ENCODE measurements at places on chromosomes 13 and 19.

GRCh38 chr13:30169442-30169841, 137.9 kb downstream of the KATNAL1 start:
- no peak for DNase-seq

DNA sequence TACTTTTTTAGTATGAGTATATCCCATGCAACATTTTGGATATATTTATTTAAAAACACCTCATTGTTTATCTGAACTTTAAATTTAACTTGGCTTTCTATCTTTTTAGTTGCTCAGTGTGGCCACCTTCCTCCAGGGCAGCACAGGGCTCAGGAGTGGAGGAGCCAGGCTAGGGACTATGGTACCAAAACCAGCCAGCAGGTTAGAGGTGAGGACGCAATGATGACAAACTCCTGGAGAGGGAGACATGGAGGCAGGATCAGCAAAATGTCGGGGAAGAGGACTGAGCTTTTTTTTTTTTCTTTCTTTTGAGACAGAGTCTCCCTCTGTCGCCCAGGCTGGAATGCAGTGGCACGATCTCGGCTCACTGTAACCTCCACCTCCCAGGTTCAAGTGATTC, 29.6 kb upstream of the CALM3 start:
- peak; percentile 71 for DNase-seq

- peak; percentile 91 for DNase-seq
Observed at GRCh38 chr19:12723641-12724426, at the start of gene TNPO2. TNPO2 (minus strand) TSS chr19:12723932; CDS start chr19:12720977, 2,955 bp downstream.

DNA sequence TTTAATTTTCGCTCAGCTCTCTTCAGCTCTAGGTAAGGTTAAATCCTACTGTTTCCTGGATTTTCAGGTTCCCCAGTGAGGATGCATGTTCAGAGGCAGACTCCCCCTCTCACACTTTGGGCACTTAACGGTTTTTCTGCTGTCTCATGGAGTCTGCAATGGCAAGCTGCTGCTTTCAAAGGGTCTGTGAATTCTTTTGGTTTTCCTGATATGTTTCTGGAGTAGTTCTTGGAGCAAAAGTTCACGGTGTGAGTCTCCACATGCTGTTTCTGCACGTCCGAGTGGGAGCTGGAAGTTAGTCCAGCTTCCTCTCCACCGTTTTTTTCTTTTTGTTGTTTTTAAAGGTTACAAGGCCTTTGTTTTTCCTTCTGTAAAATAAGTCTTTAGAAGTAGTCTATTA, 35.4 kb downstream of the DNAJC15 start:
- DNase-seq: no peak

DNA sequence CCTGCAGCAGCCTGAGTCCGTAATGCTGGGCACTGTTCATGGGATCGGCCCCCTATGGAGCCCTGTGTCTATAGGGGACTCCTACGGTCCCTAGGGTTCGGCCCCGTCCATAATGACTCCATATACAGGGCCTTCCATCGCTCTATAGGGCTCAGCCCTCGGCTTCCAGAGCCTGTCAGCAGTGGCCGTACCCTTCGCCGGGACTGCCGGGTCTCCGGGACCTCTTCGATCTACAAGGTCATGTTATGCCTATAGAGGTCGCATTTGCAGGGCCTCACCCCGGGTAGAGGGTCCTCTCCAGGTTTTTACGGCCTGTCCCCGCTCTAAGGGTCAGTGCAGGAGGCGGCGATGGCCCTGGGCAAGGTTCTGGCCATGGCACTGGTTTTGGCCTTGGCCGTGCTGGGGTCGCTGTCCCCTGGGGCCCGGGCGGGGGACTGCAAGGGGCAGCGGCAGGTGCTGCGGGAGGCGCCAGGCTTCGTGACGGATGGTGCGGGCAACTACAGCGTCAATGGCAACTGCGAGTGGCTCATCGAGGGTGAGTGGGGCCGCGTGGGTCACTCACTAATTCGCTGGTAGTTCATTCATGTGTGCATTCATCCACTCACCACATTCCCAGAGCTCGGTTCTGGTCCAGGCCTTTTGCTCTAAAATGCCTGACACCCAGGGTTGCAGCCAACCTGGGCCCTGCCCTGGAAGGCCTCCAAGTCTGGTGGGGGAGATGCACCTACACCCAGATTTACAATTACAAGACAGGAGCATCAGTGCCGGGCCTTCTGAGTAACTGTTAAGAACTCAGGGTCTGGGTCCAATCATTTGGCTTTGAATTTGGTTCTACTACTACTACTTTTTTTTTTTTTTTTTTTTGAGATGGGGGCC, 699 bp downstream of the MEGF8 start:
- DNase-seq: peak; percentile 43

- peak; percentile 33 for DNase-seq
Observed at GRCh38 chr13:75762076-75762937, 126.2 kb downstream of the LMO7 start.

GRCh38 chr13:50357586-50358118, 342.4 kb downstream of the KCNRG start:
- no peak for DNase-seq

DNA sequence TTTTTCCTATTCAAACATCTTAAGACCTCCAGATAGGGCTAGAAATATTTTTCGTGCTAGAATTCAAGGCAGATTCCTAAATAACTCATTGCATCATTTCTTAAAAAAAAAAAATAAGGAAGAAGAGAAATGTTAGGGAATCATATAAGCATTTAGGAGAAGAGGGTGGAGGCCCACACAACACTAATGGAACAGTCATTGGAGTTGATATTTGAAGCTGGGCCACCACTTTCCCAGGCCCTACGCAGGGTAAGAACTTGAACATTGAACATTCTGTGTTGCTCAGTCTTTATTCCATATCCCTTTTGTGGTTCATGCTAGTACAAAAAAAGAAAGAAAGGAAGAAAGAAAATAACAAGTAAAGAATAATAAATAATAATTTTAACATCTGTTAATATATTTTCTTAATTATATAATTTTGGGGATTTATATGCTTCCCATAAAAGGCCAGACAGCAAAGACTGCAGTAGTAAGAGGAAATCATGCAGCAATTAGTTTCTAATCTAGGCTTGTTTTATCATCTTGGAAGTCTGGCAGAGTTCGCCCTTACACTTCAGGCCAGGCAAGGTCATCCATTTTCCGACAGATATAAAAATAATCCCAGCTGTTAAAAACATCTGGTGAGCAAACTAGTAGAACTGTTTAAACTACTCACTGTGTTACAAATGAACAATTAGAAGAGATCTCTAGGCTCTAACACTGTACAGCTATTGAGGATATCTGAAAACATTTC, 127.7 kb downstream of the FRY start:
- no peak for DNase-seq

- DNase-seq: peak; percentile 26
Observed at GRCh38 chr19:45676851-45677263, 8.8 kb downstream of the GIPR start.

DNA sequence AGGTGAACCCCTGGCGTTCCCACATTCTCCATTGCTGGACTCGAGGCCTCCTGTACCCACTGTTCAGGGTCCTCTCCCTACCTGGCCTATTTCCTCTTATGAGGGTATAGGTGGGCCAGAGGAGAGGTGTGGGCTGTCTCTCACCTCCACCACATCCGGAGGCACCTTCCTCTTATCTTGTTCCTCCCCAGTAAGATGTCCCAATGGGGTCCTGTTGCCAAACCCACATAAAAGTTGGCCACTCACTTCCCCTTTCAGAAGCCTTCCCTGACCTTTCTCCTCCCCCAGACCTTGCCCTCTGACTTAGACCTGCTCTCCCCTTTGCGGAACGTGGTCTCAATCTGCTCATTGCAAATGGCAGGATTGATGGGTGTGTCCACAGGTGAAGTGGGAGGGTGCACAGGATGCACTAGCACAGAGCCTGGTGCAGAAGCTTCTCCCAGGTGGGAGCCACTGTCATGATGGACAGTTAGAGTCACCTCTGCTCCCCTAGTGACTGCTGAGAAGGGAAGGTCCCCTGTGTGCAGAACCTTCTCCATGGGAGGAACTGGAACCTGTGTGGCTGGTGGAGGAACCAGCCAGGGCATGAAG, 1.3 kb downstream of the CYP4F3 start:
- DNase-seq: peak; percentile 68

- no peak for DNase-seq
Observed at GRCh38 chr13:61833228-61833627, 417.6 kb upstream of the PCDH20 start.

GRCh38 chr13:79030513-79030912, 371.6 kb upstream of the OBI1 start:
- DNase-seq: no peak

DNA sequence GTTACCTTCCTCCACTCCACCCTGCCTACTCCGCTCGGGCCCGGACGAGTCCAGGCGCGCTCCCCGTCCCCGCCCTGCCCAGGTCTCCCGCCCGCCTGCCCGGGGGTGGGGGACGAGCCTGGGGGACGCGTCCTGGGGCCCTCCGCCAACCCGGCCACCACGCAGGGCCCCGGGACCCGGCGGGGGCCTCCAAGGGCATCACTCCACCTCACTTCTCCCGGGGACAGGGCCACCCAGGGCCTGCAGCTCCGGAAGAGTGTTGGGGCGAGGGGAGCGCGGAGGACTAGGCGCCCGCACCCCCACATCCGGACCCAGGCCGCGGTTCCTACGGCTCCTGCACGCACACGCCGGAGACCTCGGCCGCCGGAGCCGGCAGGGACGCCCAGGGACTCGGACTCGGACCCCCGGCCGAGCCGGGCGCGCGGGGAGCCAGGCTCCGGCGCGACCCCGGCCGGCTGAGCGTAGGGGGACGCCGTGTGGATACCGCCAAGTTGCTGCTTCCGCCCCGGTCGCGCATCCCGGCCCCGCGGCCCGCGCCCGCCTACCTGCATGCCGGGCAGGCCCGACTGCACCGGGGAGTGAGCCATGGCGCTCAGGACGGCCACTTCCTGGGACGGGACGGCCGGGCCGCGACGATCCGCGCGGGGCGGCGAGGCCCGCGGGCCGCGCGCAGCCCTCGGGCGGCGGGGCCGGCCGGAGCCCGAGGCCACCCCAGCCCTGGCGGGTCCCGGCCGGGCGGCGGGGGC, 534 bp downstream of the STK24 start:
- DNase-seq: peak; percentile 67

DNA sequence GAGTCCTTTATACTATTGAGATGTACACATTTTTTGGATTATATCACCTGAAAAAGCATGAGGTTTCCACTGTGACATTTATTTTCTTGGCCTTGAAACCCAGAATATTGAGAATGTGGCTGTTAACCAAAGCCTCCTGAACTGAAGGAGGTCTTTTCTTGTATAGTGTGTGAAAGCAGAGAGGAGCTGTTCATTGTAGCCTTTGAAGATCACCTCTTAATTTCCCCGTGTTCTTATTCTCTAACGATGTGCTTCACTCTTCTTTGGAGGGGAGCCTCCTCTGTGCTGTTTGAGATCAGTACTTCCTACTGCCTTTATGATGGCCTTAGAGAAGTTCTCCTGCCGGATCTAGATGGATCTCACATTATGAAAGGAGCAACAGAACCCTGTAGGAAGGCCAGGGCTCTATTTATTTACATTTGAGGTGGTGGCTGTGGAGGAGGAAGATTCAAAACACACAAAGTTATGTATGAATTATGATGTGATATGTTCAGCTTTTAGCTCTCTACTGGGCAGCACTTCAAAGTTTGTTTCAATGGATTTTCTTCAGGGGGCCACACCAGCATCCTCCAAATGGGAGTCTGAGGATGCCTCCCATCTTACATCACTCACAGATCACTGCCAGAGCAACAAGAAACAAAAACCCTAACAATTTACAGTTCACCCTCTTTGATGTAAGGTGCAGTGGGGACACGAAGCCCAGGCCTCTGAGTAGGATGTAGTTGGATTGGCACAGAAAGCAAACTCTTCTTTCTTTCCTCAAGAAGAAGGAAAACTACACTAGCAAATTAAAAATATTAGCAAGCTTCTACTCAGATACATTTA, 322.3 kb downstream of the DLEU7 start:
- peak; percentile 0 for DNase-seq

GRCh38 chr19:16920816-16921529, 32.2 kb downstream of the F2RL3 start:
- DNase-seq: peak; percentile 70
